T-helper 17 cell (primary cell): ENCODE measurements at places on chromosomes 12 and 14. TPM values are rescaled to one million over a fixed set of nuclear protein-coding genes. Genes with fewer than 3 reads are reported as not detected.

DNA sequence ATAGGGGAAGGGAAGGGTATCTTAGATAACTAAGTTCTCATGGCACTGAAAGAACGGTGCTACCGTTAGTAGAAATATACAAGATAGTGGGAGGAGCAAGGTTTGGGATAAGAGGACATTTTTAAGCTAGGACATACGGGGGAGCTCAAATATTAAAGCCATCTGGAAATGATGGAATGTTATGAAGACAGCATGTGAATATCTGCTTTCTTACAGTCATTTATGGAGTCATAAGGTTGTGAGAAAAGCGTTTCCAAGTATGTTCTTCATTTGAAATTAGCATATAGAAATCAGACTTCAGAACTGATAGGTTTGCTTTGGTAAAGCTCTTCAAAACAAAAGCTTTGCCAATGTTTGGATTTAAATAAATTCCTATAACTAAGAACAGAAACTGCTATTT lies 62.3 kb downstream of the OTOGL start:
- DNase-seq = no peak

- DNase-seq = no peak
These were observed 29.0 kb upstream of the MEG3 start for GRCh38 chr14:100796946-100797345.

DNA sequence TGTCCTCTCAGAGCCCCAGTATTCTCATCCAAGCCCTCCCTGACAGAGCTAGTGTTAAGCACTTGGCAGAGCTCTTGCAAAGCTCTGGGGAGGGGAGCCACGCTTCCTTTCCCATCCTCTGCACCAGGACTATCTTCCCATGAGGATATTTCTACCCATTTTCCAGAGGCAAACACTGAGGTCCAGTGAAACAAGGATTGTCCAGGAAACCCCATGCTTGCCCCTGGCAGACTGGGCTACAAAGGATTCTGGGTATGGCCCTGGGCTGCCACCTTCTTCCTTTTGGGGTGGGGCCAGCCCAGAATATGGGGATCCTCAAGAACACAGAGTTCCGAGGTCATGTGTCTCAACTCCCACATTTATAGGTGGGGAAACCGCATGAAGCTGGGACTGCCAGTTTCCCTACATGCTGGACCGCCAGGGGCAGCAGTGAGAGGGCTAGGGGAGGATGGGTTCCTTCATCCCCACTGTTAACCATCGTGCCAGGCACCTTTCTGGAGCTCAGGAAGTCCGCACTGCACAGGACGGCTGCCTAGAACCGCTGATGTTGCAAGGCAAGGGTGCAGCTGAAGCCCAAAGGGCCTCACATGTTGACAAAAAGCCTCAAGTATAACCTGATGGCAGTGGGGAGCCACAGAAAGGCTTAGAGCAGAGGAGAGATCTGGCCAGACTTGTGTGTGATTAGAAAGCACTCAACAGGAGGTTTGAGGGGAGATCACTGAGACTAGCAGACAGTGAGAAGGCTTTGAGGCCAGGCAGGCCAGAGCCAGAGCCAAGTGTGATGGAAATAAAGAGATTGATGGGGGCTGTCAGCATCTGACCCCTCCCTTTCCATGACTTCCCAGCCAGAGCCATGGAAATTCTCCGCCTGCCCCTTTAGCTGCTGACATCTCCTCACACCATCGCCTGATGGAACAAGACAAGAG lies 5.5 kb upstream of the CCDC85C start:
- no peak for DNase-seq

DNA sequence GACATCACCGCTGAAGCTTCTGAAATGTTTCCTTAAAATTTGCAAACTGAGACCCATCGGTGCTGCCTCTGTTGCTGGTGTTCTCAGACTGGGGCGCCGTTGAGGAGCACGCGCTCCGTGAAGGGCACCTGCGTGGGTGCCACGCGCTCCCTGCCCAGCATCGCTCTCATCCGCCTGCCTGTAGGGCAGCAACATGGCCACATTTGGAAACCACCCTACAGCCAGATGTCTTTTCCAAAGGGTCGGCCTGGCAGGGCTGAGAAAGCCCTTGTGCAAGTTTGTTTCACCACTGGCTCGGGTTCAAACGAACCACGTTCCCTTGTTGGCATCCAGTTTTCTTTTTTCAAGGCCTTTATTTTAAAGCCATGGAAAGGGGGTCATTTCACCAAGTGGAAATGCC lies 13.9 kb downstream of the ADGRD1 start:
- no peak for DNase-seq

GRCh38 chr14:93309427-93309966 lies 23.3 kb downstream of the BTBD7 start:
- no peak for DNase-seq

DNA sequence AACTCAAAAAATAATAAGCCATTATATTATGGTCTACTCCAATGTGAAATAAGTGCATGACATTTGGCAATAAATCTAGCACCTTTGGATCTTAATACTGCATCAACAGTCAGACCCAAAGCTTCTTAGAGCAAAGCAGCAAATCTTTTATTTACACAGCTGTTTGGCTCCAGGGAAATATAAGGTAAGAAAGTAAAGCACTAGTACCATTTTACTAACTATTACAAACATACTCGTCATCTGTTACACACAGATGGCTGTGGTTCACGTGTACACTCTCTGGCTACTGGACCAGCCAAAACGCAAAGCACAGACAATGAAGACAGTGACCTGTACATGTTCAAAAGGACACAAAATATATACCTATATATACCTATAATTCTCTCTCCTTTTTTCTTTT lies 2.8 kb downstream of the FGD6 start:
- no peak for DNase-seq

- DNase-seq = no peak
These were observed 21.2 kb upstream of the NINJ2 start for GRCh38 chr12:684416-684815.

DNA sequence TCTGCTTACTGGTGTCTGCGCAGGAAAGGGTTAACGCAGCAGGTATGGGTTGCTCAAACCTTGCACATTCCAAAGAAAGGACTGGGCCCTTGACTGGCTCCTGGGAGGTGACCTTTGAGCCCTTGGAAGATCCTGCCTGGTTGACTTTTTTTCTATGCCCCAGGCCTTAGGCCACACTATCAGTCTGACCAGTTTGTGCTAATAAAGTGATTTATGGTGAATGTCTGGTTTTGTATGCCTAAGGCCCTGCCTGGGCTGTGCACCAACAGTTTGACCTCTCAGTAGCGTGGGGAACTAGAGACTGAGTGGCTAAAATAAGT lies 61.4 kb upstream of the SCN8A start:
- DNase-seq = no peak

DNA sequence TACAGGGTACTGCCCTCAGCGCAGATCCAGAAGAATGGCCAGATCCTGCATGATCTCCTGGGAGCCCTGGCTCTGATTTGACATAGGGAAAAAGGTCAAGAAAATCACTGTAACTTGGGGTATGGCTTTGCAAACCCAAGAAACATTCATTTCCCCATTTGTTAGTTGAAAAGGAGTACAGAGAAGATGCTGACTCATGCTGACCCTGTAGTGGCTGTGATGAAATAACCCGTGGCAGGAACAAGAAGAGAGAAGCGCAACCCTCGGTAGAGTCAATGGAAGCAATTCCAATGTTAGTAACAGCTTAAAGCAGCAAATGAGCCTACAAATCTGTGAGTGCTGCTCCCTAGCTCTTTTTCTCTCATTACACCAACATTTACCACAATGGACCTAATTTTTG lies 281.6 kb upstream of the NPAS3 start:
- no peak for DNase-seq

GRCh38 chr12:50041962-50042361 lies 15.4 kb upstream of the ASIC1 start:
- DNase-seq = no peak

GRCh38 chr14:89207925-89208328 lies 209.1 kb downstream of the FOXN3 start:
- DNase-seq = no peak

- DNase-seq = no peak
These were observed 98.1 kb downstream of the TMEM132C start for GRCh38 chr12:128365032-128365431.

DNA sequence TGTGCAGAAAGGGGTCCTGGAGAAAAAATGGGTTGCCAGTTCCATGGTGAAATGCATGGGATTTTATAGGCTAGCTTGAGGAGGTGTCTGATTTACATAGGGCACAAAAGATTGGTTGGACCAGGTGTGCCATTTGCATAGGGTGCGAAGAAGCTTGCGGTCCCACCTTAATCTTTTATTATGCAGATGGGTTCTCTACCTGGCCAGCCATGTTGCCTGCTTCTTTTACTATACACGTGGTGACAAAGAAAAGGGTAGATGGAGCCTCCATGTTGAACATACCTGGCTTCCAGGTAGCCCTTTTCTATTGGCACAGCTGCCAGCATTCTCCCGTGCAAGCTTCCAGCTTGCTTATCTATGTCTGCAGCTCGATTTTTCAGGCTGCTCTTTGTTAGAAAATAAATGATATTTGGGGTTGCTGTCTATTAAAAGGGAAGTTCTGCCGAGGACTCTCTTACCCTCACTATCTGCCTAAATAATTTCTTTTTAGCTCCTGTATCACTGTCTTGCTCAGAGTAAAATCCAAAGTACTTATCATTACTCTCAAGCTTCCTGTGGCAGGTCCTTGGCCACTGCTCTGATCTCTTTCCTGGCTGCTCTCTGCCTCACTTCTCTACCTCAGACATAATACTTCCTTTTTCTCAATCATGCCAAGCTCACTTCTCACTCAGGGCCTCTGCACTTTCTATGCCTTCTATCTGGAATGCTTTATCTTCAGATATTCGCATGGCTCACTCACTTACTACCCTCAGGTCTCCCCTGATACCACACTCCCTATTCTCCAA lies 216.0 kb upstream of the DAAM1 start:
- DNase-seq = no peak

DNA sequence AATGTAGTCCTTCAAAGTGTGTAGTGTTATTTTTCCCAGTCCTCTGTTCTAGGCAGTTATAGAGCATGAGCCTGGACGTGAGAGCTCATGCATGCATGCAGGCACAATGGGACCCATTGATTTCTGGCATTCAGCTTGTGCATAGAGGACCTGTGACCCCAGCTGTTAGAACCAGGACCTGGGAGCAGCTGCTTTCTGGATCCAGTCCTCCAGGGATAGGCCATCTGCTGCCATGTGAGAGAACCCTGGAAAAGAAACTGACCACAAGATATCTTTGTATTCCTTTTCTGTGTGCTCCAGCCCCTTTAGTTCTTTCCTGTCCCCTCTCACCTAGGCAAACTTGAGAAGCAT lies 76.9 kb downstream of the SUSD6 start:
- DNase-seq = no peak

- peak; percentile 55 for DNase-seq
These were observed 10.7 kb downstream of the STAC3 start for GRCh38 chr12:57240066-57240921.

- no peak for DNase-seq
These were observed 12.5 kb downstream of the PAWR start for GRCh38 chr12:79678306-79678705.

GRCh38 chr12:75784591-75784990 lies 247.0 kb downstream of the PHLDA1 start:
- no peak for DNase-seq

DNA sequence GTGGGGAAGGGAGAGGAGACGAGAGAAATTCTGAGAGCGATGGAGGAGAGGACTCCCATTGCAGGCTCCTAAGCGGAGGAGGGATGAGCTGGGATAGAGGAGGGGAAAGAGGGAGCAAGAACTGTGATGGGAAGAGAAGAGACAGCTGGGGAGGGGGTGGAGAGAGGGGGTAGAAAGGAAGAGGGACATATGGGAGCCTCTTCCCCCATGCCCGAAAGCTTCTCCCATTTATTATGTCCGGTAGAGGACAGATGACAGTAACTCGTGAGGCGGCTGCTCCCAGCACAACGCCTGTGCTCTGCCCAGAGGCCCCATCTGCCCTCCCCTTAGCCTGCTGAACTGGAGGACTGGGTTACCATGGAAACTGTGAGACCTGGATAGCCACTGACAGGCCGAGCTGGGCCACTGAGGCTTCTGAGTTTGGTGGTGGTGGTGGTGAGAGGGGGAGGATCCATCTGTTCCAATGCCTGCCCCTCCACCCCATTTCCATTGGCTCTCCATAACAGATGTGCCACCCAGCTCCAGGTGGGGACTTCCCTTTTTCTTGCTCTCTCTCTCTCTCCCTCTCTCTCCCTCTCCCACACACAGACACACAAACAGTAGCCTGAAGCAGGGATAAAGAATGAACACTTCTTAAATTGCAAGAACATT lies 8.3 kb downstream of the CPNE6 start:
- no peak for DNase-seq

GRCh38 chr12:238736-239398 lies 23.8 kb downstream of the SLC6A13 start:
- no peak for DNase-seq

DNA sequence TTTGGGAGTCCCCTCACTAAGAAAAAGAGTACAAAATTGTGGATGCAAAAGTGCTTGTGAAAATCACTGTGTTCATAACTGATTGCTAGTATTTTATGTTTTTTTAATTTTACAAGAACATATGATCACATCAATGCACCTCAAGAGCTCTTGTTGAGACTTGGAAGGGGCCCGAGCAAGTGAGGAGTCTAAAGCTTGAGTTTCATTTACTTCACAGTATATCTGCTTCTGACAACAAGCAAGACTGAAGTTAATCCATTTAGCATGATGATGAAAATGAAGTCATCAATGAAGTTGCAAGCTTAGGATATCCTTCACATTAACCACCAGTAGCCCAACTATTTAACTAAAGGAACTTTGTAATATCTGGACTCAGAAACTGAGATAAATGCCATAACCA lies 182.5 kb upstream of the DIO2 start:
- DNase-seq = no peak

GRCh38 chr12:94525951-94526350 lies 66.3 kb upstream of the CEP83 start:
- DNase-seq = no peak

DNA sequence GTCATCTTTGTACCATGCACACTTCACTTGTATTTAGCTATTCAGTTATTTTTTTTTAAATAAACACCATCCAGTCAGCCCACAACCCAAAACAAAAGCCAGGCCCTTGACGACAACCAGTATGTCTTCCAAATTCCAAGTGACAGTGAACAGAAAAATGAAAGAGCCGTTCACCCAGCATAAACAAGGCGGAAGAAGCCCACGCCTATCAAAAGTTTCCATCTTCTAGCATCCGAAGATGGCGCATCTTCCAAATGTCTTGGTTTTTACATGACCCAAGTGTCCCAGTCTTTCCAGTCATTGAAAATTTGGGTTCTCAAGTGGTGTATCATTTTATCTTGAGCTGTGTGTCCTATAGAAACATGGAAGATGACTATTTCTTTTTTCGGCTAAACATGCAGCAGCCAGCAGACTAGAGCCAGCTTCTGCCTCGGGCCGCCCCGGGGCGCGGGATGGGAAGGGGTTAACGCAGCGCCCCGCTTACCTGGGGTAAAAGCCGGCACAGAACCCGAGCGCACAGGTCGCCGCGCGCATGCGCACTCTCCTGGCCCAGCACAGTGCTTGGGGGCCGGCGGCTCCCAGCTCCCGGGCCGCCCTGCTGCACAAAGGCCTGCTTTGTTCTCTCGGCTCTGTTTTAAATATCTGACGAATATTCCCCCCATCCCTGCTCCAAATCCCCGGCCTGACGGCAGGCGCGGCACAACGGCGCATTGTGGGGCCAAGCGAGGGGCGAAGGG lies 164.8 kb downstream of the ZFP36L1 start:
- peak; percentile 19 for DNase-seq

GRCh38 chr12:124397807-124398577 lies 103.1 kb downstream of the RFLNA start:
- no peak for DNase-seq

PKP2 gene
- 0.37 TPM for total RNA-seq

TMPRSS12 gene
- total RNA-seq = not detected

SLC39A2 gene
- total RNA-seq = not detected

IFT81 gene
- 0.42 TPM for total RNA-seq

KRT75 gene
- total RNA-seq = not detected

TGFB3 gene
- 6.5 TPM for total RNA-seq

DPF3 gene
- total RNA-seq = 0.13 TPM

NFE2 gene
- total RNA-seq = 2.5 TPM

RPGRIP1 gene
- total RNA-seq = not detected

AQP6 gene
- not detected for total RNA-seq
